ENCODE measurements at places on chromosomes 5 and 9.

GRCh38 chr5:65013166-65013565, 244.4 kb downstream of the CWC27 start:
- no peak for DNase-seq

DNA sequence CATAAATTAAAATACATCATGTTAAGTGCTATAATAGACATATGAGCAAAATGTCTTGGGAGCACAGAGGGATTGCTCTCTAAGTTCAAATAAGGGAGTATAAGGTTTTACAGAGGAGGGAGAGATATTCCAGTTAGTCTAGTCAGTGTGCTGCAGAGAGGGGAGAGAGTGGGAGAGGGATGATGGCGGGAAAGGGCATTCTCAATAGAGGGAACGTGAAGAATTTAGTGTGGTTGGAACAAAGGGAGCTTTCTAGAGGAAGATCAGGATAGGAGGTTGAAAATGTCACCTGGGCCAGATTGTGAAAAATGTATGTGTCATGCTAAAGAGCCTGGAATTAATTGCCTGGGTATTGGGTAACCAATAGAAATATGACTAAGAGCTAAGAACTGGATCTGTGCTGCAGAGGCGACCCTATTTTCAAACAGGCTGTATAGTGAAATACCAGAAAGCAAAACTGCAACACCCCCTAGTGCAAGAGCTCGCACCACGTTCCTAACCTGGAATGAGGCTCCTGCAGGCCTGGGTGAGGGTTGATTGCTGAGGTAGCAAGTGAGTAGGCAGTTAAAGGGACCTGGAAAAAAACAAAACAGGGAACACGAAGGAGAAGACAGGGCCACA, 791.8 kb upstream of the C9orf72 start:
- DNase-seq = no peak

DNA sequence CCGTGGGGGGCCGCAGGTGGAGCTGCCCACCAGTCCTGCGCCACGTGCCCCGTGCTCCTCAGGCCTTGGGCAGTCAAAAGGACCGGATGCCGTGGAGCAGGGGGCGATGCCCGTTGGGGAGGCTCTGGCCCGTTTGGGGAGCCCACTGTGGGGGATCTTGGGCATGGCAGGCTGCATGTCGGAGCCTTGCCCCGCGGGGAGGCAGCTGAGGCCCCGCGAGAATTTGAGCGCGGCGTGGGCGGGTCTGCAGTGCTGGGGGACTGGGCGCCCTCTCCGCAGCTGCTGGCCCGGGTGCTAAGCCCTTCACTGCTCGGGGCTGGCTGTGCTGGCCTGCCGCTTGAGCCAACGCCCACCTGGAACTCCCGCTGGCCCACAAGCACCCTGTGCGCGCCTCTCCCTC, 445.6 kb upstream of the EDIL3 start:
- no peak for DNase-seq

DNA sequence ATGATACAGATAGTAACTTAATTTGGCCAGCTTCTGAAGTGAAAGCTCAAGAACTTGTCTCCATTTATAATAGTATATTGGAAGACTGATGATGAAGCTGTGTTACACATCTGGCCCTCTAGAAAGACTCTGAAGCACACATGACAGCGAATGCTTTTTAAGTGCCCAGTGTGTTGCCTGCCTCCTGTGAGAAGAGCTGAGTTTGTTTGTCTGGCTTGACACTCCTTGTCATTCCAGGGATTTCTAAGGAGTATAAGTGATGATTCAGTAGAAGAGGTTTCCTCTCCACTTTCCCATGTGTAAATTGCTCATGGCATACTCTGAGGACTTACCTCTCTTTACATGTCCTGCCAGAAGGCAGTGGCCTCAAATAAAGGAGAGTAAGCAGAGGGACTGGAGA, 30.4 kb upstream of the LRRTM2 start:
- DNase-seq = no peak

- peak; percentile 36 for DNase-seq
Observed at GRCh38 chr5:150846654-150847333, 473 bp downstream of the IRGM start.

- DNase-seq = no peak
Observed at GRCh38 chr5:76224898-76225297, 141.7 kb downstream of the SV2C start.

DNA sequence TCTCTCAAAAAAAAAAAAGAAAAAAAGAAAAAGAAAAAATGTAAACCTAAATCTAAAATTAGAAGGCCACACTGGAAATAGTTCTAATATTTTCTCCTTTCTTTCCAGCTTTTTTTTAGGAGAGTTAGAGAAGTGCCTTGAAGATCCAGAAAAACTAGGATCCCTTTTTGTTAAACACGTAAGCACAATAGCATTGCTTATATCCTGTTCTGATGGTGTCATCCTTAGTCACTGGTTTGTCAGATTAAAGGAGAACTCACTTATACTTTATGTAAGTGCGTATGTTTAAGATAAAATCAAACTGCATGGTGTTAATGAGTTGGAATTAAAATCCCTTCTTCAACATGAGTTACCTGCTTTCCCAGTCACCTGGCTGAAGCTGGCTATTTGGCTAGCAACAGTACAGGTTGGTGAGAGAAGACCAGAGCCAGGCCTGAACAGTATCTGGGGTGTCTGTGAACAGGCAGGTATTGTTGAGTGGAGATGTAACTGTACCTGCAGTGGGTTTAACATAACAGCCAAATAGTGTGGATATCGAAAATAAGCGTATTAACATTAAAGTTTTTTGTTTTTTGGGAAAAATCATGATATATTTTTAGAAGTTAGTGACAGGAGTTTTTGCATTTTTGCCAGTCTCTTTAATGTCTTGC, 104.7 kb upstream of the OTULINL start:
- no peak for DNase-seq

DNA sequence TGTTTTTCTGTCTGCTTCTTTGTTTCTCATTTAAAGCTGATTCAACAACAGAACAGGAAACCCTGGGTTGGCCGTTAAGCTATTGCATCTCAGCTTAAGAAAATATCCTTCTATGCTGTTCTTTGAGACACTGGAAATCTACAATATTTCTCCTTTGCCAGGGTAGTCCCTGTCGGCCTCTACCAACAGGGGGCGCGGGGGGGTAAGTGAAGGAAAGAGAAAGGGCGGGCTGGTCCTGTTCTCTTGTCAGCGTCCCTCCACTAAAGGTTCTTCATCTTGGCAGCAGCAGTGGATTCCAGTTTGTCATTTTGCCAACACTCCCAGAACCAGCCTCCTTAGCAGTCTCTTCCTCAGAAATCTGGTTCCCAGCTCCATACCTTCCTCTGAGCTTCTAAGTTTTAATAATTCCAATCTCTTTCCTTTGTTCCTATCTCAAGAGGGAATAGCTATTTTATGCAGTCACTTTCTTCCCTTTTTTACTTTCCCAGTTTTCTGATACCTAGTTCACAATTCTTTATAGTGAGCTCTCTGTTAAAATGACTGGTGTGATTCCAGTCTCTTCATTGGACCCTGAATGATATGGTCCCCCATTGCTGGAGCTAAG, 222.3 kb downstream of the GLIS3 start:
- no peak for DNase-seq

DNA sequence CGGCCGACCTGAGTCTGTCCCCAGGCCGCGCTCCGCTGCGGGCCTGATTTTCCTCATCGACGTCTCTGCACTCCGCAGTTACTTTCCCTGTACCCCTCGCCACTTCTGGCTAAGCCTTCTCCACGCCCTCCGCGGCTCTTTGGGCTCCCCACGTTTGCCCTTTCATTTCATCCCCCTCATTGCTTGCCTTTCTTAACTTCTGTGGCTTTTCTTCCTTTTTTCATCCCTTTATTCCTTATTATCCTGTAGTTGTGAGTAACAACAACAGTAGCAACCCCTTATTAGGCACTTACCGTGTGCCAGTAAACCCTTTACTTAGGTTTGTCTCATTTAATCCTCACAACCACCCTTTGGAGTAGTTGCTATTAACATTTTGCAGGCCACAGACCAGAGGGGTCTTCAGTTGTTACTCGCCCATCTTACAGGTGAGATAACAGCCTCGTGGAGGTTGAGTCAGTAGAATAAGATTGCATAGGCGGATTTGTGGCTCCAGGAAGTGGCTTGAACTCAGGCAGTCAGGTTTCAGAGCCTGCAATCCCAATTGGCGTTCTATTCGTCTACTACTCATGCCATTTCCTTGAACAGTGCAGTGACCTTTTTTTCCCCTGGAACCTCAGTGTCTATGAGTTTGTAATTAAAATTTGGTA, 724 bp downstream of the TCERG1 start:
- no peak for DNase-seq

DNA sequence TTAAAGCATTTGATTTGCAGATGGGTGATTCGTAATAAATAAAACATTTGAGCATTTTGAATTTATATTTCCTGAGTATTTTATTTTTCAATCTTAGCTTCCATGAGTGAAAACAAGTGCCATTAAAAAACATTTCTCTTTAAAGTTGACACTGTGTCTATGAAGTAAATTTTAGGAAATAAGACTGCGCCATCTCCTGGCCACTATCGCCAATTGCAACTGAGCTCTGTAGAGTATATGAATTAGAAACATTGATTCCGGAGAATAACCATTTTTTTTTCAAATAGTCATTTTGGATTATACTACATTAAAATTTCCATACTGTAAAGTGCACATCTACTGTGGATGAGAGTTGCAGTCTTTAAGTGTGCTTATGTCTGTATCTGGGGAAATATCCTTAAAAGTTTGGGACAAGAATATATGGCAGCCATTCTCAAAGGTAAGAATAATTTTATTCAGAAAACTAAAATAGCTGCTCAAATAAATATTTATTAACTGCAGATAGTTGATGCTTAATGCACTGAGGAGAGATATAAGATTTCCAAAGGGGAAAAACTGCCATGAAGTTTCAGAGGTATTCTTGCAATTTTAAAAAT, 5.9 kb downstream of the DMRTA1 start:
- no peak for DNase-seq

DNA sequence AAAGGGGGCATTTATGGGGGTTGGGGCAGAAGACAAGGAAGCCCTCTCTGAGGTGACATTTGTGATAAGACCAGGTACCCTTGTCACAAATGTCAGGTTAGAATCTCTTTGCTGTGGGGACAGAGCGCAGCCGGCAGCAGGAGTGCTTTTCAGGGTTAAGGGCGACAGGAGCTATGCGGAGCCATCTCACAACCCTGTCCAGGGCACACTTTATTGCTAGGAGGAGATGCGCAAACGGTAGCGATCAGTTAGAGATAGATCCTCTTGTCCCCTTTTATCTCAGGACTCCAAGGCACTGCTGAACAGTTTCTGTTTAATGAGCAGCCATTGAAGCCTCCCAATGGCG, 438 bp upstream of the LAMC3 start:
- DNase-seq = no peak

GRCh38 chr9:35481347-35481975, 8.4 kb upstream of the RUSC2 start:
- DNase-seq = no peak

GRCh38 chr9:108396193-108396592, 459.6 kb downstream of the ACTL7B start:
- DNase-seq = no peak

- no peak for DNase-seq
Observed at GRCh38 chr5:119322948-119323537, 32.8 kb upstream of the TNFAIP8 start.

GRCh38 chr5:3155046-3155445, 403.6 kb upstream of the IRX2 start:
- DNase-seq = no peak

DNA sequence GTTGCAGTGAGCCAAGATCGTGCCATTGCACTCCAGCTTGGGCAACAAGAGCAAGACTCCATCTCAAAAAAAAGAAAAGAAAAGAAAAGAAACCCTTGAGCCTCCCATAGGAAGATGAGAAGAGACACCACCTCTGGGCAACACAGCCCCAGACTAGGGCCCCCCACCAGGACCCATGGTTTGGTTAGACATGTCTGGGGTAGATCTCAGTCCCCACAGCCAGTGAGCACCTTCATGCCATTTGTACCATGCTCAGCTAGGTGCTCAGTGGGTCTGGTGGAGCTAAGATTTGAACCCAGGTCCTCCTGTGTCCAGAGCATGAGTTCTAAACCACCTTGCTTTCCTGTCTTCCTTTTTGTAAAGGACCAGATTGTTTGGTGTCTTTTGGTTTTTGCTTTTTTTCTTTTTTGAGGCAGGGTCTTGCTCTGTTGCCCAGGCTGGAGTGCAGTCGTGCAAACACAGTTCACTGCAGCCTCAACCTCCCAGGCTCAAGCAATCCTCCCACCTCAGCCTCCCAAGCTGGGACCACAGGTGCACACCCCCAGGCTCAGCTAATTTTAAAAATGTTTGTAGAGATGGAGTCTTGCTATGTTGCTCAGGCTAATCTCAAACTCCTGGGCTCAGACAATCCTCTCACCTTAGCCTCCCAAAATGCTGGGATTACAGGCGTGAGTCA, 11.7 kb downstream of the OLFML2A start:
- no peak for DNase-seq

- DNase-seq = no peak
Observed at GRCh38 chr5:170337045-170337733, 39.6 kb upstream of the LCP2 start.

GRCh38 chr9:13555516-13555915, 276.0 kb upstream of the MPDZ start:
- peak; percentile 52 for DNase-seq

- no peak for DNase-seq
Observed at GRCh38 chr9:133164191-133164590, 477 bp upstream of the GBGT1 start.

DNA sequence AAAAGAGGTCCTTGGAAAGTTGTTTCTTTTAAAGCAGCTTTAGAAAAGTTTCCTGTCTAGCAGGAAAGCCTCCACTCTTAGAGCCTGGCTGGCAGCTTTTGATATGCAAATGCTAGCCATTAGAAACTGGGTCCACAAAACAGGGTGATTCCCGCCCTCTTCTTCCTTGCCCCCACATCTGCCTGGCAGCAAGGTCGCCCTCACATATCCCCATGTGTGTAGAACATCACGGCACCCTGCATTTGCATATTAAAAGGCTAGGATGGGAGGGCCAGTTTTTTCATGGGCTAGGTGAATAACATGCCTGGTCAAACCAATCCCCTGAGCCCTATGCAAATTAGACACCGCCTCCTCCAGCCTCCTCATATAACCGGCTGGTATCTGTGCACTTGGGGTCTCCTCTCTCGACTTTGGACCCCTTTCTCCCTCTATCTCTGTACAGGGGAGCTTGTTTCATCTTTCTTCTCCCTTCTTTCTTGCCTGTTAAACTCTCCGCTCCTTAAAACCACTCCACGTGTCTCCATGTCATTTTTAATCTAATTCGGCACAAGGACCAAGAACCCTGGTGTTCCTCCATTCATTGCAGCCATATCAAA, 426.8 kb upstream of the CTNND2 start:
- no peak for DNase-seq

- DNase-seq = no peak
Observed at GRCh38 chr9:3804103-3804502, 278.3 kb upstream of the RFX3 start.

GRCh38 chr5:107670087-107670931, 428 bp downstream of the EFNA5 start:
- DNase-seq = no peak
